ENCODE measurements at places on chromosomes 1 and 21.

DNA sequence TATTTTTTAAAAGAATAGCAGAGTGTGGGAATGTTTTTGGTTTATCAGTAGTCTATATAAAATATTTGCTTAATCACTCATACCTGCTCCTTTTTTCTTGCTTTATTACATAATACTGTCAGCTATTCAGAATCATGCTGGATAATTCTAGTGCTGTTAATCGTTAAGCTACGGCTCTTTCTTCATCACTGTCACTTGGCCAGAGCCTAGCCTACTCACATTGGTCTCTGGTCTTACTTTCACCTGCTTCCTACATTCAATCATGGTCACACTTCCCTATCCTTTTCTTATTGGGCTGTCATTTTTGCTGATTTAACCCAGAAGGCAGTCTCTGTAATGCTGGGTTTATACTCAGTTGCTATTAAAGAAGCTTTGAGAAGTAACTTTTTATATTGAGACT lies 2.5 kb downstream of the KLHL20 start:
- DNase-seq, result no peak

- DNase-seq, result no peak
Measured at GRCh38 chr1:86750076-86750475, 45.7 kb downstream of the SH3GLB1 start.

DNA sequence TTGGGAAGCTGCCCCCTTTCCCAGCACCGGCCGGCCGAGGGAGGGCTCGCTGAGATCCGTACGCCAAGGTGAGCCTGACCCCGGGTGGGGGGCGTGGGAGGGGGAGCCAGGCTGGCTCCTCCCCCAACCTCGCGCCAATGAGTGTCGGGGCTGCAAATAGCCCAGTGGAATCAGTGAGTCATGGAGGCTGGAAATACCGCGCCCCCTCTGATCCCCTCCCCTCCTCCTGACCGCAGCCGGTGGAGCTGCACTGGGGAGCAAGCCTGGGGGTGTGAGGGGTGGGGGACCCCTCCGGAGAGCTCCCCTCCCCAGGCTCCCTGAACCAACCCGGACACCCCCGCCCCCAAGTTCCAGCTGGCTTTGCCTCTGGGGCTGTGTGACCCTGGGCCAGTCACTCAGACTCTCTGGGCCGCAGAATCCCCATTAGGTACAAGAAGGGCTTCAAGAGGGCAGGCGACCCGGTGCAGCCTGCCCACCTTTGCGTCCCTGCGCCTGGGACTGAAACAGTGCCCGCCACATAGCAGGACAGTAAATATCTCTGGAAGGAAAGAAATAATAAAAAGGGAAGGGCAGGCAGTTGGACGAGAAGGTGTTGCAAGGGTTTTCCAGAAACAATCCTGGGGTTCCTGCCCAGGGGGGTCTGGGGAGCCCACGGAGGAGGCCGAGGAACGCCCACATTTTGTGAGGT lies 4.5 kb downstream of the HSPB7 start:
- peak; percentile 41 for DNase-seq

DNA sequence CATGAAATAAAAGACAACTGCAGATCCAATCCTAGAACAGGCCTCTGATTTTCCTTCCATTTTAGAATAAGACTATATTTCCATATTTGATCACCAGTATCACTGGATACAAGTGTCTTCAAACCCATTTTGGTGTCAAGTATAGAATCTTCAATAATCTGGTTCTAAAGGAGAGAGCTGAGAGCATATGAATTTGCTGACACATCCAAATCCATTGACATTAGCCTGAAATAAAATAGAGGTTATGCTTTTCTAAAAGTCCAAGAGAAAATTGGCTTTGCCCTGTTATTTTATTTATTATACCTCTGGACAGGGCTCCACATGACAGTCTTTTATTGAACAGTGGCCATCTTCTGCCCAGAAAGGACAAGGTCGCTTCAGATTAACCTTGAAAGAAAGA lies 28.6 kb downstream of the ERO1B start:
- no peak for DNase-seq

DNA sequence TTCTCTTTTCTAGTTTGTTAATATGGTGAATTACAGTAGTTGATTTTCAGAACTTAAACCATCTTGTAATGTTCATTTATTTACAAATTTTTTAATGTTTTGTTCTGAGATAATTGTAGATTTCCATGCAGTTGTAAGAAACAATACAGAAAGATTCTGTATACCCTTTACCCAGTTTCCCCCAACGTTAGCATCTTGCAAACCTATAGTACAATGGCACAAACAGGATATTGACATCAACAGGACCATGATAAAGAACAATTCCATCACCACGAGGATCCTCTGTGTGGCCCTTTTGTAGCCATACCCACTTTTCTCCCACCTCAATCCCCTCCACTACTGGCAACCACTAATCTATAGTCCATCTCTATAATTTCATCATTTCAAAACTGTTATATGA lies 33.3 kb downstream of the COL6A1 start:
- DNase-seq, result no peak

DNA sequence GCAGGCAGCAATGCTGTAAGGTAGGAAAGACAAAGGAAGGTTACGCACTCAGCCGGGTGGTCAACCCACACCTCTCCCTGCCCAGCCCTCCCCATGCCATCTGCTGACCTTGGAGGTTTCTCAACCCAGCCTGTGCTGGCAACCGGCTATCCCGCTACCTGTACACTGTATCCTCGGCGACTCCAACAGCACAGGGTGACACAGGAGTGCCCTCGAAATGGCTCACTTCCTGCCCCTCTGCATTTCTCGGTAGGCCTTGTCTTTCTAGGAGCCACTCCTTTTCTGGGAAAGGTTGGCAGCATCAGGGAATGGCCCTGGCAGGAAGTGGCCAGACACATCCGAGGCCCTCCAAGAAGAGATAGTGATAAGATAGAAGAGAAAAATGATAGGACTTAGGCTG lies 124.0 kb downstream of the PROX1 start:
- DNase-seq, result no peak

- DNase-seq, result no peak
Measured at GRCh38 chr1:235049217-235049616, 79.4 kb downstream of the TOMM20 start.

GRCh38 chr21:27519361-27519760 lies 552.5 kb upstream of the ADAMTS5 start:
- no peak for DNase-seq

GRCh38 chr1:15703562-15703961 lies 19.4 kb downstream of the PLEKHM2 start:
- DNase-seq, result no peak

GRCh38 chr1:107480548-107481415 lies 339.9 kb downstream of the NTNG1 start:
- no peak for DNase-seq

DNA sequence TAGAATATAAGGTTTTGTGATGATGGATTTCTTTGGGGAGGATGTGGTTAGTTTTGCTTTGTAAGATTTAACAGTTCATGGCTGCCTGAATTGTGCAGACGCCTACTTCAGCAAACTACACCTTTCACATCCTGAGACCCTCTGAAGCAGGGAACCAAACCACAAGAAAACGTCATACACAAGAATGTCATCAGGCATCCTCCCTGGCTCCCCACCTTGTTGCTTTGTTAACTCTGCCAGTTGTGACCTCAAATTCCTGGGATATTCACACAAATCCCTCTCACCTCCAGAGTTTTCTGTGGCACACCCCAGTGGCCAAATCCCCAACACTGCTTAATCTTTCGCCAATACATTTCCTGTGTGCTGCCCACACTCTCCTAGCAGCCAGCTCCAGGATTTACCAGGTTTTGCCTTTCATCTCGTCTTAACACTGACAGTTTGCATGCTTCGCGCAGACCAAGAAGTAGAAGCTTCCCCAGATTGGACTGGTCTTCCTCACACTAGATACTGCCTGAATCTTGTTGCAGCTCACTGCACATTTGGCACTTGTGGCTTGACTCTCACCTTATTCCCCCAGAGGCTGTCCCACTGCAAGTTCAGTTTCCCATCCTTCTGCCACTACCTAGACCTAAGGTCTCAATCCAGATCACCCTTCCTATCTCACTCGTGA lies 51.1 kb upstream of the CTTNBP2NL start:
- peak; percentile 36 for DNase-seq

- peak; percentile 82 for DNase-seq
Measured at GRCh38 chr1:27525296-27526272, 35.6 kb upstream of the WASF2 start.

DNA sequence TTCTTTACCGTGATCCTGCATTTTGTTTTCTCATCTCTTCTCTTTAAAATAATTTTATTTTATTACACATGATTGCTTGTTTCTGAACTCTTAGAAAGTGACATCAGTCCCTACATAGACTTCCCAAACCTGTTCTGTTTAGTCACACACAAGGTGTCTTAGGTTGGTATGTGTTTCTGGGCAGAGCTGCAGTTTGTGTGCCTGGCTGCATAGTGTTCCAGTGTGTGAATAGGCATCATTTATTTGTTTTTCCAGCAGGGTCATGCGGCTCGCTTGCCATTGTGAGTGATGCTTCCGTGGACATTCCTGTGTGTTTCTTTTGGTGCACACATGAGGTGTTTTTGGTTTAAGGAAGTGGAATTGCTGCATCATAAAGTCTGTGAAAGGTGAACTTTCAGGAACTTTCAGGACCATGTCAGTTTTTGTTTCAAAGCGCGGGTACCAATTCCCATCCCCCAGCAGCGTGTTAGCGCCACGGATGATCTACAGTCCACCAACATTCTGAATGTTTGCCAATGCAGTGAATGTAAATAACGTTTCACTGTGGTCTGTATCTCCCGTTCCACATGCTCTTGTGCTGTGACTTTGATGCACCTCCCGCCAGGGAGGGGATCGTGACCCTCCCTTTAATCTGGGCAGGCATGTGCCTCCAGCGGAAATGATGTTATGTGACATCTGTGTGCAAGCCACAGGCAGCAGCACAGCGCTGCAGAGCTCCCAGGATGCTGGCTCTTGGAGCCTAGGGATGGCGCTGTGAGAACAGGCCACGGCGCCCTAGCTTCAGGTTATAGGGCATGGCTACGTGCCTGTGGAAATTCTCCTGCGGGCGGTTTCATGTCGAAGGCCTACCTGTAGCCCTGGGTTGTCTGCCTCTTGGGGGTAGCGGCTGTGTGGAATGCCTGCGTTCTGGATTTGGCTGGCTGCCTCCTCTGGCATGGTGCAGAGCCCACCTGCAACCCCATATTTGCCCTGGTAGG lies 144.6 kb upstream of the COL6A1 start:
- DNase-seq, result no peak

DNA sequence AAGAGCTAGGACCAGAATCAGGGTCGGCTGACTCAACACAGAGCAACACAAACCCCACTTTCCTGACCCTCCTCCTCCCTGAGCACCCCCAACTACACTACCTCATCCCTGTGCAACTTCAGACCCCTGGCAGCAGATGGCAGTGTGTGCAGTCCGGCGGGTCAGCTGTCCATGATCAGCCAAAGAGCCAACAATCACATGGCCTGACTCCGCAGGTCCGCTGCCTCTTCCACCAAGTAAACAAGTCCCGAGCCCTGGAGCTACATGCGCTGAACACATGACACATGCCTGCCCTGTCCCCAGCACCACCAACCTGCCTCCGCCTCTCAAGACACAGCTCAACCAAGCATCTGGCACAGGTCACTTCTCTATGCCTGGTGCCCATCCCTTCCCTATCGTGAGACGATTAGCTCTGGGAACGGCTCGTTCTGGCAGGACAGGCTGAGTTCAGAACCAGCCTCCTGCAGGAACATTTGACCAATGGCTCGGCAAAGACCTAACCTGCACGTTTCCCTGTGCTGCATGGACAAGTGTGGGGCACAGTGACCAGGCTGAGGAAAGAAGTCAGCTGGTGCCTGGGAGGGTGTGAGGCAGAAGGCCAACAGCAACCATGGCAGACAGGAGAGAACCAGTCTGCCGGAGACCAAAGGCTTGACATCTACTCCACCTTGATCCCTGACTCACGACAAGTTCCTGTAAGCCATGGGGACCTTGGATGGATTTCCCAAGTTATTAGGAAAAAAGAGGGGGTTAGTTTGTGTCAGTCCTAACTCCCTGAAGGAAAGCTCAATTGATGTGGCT lies 60.3 kb downstream of the CD46 start:
- no peak for DNase-seq

DNA sequence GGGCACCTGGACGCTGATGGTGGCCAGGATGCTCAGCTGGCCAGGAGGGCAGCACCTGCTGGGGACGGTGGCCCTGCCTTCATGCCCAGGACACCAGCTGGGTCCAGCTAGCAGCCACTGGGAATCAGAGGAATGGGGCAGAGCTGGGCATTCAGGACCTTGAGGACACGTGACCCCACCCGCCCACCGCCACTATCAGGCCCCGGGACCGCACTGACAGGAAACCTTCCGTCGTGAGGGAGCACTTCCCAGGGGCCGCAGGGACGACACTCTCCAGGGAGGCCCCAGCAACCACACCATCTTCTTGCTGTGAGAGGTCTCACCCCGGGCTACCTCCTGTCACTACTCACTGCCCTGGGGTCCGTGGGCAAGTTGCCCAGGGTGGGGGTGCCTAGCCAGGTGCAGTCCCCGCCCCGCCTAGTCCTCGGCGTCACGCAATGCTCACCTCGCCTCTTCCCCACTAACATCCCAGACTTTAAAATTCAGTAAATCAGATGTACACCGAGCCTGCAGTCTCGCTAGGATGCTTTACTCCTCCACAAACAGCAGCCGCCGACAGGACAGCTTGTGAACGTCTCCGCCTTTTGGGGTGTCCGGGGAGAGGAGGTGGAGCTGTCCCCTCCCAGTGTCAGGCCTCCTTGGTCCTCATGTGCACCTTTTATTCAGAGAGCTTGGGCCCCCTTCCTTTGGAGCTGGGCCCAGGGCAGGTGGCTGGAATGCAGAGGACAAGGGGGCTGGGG lies 4.9 kb downstream of the VWA1 start:
- DNase-seq, result no peak

DNA sequence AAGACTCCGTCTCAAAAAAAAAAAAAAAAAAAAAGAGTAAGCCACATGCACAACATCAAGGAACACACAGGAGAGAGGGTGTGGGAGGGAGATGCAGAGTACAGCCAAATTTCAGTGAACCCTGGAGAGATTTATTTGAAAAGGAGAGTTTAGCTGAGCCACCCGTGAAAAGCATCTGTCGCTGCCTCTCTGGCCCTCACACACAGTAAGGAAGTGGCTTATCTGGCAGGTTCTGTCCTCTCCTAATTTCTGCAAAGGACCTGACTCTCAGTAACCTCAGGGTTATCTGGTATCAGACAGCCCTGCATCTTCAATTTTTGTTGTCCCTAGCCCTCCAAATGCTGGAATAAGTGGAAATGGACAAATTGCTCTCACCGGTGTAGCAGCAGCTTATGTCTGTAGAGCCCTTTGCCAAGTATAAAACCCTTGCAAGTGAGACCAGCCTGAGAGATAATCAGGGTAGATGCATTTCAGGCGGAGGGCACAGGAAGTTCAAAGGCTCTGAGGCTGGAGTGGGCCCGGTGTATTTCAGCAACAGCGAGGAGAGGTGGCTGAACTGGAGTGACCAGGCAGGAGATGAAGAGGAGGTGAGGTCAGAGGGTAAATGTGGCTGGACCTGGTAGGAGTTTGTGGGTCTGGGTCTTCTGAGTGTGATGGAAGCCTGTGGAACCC lies 16.7 kb upstream of the IL10RB start:
- no peak for DNase-seq

- DNase-seq, result no peak
Measured at GRCh38 chr21:42277593-42277992, 37.6 kb downstream of the TFF3 start.

DNA sequence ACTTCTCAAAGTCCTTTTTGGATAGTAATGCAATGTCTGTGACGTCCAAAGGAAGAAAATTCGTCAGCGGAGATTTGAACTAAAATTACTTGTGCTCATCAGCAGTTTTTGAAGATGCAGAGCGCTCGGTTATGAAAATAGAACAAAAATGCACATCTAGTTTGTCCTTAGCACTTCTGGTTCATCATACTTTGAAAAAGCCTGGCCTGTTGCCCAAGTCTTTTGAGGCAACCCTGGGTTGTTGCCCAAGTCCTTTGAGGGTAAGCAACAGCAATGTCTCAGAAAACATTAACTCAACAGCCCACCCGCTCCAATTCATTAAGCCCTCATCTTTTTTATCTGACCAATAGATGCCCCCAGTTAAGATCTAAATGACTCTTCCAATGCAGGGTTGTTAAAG lies 91.9 kb downstream of the HUNK start:
- no peak for DNase-seq

Measured in activated naive CD4-positive, alpha-beta T cell treated with anti-CD3 and anti-CD28 coated beads, Interleukin-2, amount 10 ng/mL, durations not matched to agents 7 days and 5 days (primary cell).